ENCODE measurements at places on chromosomes 4 and X.

GRCh38 chr4:153418121-153418520 is 48.0 kb upstream of the TMEM131L start:
- DNase-seq: no peak

DNA sequence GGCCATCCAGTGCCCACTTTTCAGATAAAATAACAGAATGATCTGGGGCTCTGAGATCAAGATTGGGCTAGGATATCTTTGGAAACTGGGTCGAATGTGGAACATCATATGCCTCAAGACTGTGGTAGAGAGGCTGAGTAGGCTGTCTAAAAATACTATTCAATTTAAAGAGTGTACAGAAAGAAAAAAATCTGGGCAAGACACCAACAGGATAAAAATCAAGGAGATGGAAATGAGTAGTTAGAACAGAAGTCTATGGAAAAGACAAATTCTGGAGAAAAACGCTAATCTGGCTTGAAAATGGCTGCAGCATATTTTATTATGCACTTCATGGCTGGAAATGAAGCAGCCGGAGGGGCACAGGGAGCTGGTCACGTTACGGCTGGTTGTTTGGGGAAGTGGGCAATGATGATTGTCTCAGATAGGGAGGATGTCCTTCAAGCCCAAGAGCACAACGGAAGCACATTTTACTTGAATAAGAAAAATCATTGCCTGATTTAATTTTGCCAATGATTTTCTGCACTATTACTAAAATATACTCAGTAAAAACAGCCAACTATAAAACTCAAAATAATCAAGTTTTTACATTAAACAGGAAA is 27.1 kb upstream of the MAPK10 start:
- DNase-seq: no peak

GRCh38 chr4:2386717-2387116 is 31.7 kb downstream of the ZFYVE28 start:
- DNase-seq: no peak

DNA sequence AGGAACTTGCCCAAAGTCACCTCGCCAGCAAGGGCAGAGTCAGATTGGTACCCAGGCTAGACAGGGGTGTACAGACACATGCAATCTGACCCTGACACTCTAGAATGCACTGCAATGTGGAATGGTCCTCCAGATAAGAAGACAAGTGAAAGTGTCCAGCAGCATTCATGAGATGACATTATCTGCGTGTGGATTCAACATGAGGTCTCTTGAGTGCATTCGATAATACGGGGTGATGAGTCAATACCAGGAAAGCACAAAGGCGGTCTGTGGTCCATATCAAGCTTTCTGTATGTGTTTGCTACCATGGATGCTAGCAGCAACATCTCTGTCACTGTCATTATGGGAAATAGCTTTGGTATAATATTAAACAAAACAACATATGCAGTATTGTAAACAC is 6.8 kb upstream of the XAGE3 start:
- no peak for DNase-seq

GRCh38 chrX:49695276-49696180 is at the start of gene PAGE1:
PAGE1 (minus strand) TSS chrX:49695984; CDS start chrX:49694770, 1,214 bp downstream.
- DNase-seq: no peak

GRCh38 chr4:40193578-40193977 is 3.3 kb upstream of the RHOH start:
- no peak for DNase-seq

DNA sequence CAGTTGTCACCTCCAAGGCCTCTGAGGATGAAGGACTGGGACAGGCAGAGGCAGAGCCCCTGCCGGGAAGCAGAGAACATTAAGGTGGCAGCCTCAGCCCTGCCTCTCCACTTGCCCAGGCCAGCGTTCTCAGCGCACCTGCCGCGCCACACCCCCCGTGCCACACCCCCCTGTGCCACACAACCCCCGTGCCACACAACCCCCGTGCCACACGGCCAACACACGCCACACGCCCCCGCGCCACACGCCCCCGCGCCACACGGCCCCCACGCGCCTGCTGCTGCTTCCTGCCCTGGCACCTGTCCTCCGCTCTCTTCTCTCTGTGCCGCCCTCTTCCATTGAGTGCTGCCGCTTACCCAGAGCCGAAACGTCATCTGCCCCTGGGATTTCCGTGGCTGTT is 58.0 kb upstream of the ZFP42 start:
- no peak for DNase-seq

DNA sequence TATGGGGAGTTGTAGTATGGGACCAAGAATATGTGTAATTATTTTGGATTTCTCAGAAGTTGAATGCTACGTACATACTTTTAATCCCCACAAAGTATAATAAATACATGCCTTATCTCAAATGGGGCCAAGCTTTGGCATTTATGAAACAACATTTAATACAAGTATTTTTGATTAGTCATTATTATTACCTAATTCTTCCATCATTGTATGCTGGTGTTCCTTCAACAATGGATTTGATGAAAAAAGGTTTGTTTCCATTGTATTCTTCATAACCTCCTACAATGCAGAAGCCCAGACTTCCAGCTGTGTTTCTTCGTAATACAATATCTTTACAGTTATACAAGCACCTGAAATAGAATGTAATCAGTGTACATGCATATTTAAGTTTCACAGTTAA is 83.8 kb downstream of the FIP1L1 start:
- no peak for DNase-seq

GRCh38 chrX:37926700-37927099 is 79.3 kb upstream of the DYNLT3 start:
- DNase-seq: no peak

DNA sequence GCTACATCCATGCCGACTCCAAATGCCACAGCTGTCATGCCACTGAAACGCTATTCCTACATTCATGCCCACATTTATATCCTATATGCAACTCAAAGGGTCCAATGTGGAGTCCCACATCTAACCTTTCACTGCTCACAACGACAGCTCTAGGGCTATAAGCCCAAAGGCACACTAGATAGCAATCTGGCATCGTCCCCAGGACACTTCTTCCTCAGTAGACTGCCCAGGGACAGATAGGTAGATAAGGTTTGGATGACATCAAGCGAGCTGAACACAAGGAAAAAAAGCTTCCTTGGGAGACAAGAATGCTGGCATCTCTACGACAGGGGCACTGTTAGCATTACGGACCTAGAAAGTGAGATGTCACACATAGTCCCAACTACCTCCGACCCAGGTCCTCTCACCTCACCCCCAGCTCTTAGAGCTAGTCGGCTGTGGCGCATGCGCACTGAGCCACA is 685 bp downstream of the RAB9B start:
- DNase-seq: peak; percentile 51

DNA sequence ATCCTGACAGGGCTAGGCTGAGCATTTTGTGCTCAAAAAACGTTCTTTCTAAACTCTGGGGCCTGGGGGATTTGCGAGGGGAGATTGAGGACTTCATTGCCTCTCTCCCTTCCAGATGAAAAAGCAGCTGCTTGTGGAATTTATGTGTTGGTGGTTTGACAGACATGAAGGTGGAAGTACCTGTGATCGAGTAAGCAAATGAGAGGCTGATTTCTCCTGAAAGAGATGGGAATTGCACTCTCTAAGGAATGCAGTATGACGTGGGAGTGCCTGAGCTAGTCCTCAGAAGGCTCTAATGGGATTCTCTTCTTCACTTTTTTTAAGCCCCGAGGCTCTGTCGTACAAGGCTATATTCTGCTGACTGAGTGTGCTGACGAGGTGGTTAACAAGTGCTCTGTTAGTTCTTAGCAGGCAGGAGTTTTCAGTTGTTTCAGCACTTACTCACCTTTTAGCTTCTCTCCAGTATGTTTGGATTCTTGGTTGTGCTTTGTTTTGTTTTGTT is 426.8 kb upstream of the CNKSR2 start:
- DNase-seq: no peak

- DNase-seq: no peak
Observed at GRCh38 chrX:103878466-103879122, 46.5 kb upstream of the RAB9B start.

DNA sequence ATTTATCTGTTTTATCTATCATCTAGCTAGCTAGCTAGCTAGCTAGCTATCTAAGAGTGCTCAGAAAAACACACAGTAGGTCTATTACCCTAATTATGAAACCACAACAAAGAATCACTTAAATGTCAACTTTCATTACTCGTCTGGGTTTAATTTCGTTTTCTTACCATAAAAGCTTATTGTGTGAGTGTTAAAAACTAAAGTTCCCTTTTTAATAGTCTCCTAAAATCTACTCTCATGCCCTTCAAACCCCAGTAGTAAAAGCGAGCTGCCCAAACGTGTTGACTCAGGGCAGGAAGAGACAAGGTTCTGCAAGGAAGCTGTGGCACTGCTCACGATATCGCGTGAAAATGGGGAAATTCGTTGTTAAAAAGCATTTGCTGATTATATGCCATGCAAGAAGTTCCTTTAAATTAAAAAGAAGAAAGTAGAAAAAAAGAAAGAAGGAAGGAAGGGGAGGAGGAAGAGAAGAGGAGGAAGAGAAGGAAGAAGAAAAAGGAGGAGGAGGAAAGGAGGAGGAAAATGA is 595 bp downstream of the MBNL3 start:
- no peak for DNase-seq

- DNase-seq: peak; percentile 61
Observed at GRCh38 chr4:185587427-185588161, 52.3 kb upstream of the PDLIM3 start.

- no peak for DNase-seq
Observed at GRCh38 chr4:87805971-87806370, 6.6 kb downstream of the IBSP start.

DNA sequence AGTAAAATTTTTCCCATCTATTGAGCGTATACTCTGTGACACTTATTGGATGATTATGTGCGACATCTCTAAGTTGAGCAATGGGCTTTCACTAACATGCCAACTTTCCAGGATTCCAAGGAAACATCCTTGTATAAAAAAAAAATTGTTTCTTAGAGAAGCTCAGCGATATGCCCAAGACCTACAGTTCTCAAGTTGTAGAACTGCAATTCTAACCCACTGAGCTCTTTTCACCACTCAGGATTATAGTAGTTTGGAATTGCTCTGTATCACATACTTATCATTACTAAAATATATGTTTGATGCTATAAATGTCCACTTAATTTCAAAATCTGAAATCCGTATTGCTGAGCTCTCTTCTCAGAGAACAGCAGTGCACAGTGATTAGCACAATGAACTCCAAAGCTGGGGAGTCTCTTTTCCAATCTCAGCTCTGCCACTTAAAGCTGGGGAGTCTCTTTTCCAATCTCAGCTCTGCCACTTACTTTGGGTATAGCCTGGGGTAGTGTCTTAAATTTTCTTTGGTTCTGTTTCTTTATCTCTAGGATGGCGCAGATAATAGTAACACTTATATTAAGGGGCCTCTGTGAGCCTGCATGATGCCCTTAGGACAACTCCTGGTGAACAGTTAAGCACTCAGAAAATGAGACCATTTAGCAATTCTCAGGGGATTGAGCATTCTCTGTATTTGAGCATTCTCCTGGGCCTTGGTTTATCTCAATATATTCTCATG is 1722.2 kb upstream of the AGA start:
- no peak for DNase-seq

DNA sequence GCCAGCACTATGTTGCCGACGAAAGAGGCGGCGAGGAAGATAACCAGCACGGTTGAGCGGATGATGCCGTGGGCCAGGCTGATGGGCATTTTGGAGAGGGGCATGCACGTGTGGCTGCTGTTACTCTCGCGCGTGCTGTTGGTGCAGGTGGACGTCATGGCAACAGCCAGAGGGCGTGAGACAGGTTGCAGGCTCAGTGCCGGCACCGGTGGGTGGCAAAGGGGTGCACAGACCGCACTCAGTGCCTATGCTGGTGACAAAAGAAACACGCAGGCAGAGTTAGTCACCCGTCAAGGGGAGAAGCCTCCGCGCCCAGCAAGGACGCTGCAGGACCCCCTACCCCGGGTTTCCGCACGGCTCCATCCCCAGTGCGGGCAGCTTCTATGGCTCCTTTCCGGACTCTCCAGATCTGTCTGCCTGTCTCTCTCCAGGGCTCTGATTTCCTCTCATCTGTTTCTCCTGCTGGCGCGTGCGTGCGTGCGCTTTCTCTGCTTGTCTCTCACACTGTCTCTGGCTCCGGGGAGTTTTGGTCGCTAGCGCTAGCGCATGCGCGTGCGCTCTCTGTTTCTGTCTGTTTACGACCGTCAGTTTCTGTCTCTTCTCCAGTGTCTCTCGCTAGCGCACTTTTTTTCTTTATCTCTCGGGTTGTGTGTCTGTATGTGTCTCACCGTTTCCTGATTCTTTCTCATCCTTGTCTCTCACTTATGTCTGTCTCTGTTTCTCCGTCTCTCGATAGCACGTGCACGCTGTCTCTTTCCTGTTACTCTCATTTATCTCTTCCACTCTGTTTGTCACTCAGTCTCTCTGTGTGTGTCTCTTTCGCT is 2.1 kb downstream of the GPR101 start:
- DNase-seq: no peak

DNA sequence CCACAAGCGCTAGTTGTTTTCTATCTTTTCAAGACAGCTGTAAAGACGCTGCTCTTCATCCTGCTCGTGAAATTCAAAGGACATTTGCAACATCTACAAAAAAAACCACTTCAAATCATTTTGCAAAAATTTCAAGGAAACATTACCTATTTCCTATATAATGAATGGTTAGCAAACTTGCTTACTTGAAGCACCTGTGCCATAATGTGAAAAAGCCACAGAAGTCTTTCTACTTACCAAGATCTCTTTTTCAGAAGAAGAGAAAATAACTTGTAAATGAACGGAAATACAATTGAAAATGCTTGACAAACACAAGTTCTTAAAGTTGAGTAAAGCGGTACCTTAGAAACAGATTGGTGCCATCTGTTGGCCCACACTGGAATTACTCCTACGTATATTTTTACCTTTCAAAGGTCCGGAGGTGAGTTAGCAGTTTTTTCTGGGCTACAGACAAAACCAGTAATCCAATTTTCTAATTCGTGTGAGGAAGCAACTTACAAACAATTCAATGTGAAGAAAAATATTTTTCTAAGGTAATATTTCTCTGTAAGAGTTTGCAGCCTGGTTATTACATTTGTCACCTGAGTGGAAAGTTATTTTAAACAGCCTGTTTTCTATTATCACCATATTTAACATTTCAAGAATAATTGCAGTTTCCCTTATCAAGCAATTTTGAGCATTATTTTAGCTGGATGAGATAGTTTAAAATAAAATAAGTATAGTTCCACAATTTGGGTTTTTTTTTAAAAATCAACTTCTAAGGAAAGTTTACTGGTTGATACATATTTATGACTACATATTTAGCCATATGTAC is at the start of gene TLR6:
TLR6 (minus strand) TSS at position 294 of the 814 bp plus-strand sequence. CDS start 27,344 bp downstream, outside the sequence.
- DNase-seq: peak; percentile 41

GRCh38 chr4:68877555-68877954 is 61.8 kb downstream of the UGT2B10 start:
- no peak for DNase-seq

- no peak for DNase-seq
Observed at GRCh38 chrX:13340182-13340791, 20.4 kb upstream of the ATXN3L start.

- DNase-seq: no peak
Observed at GRCh38 chr4:7867701-7868435, 71.8 kb downstream of the AFAP1 start.

GRCh38 chr4:126992910-126993309 is 639.8 kb upstream of the INTU start:
- DNase-seq: no peak

DNA sequence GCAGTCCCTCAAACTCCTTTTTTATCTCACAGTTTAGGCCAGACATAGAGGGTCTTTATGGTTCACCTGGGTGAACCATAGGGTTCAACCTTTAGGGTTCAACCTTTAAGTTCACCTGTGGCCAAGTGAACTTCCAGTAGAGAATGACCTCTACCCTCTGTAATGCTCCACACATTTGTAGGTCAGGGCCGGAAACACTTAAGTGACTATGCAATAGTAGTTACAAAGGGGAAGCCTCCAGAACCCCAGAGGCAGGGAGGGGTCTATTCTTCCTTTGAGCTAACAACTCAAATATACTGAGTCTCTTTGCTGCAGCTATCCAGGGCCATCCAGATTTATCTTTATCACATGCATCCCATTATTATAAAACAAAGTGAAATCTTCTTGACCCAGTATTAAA is 100.0 kb downstream of the LARP1B start:
- DNase-seq: no peak

Measured in stimulated activated CD4-positive, alpha-beta T cell treated with anti-CD3 and anti-CD28 coated beads, Interleukin-4, amount 100 ng/mL, for 48 hours (primary cell).